ENCODE measurements at places on chromosomes 3 and 15. TPM values are rescaled to one million over a fixed set of nuclear protein-coding genes. Genes with fewer than 3 reads are reported as not detected.

DNA sequence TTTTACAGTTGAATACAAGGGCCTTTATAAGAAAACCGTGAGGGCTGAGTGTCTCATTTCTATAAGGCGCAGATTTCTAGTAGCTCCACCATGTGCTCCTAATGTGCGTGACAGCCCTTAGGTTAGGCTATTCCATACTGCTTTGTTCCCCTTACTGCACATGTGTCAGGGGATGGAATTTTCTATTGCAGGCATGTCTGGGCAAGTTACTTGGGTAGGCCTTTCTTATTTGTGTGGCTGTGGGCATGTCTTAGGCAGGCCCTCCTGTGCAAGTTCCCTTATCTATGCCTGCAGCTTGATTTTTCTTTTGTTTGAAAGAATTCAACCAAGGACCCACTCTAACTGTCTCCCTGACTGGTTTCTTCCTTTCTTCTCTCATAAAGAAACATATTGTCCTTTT lies 434.2 kb upstream of the CNTN3 start:
- no peak for DNase-seq

- DNase-seq: no peak
Measured at GRCh38 chr3:37862219-37862902, 681 bp downstream of the CTDSPL start.

- DNase-seq: no peak
Measured at GRCh38 chr3:79250746-79251145, 517.1 kb downstream of the ROBO1 start.

GRCh38 chr3:11699083-11699427 lies 55.3 kb upstream of the VGLL4 start:
- DNase-seq: no peak

GRCh38 chr3:126545544-126545943 lies 13.2 kb downstream of the C3orf22 start:
- DNase-seq: no peak

SOX14 gene
- not detected for total RNA-seq
